ENCODE measurements at places on chromosomes 2 and 18.

GRCh38 chr2:100786297-100786658 is 33.7 kb upstream of the NPAS2 start:
- peaks cover 12% of the 10 kb centered on the region for H3K27me3 ChIP-seq
- no peak for DNase-seq
- H3K4me1 ChIP-seq = no peaks in the 10 kb centered on the region
- H3K27ac ChIP-seq = no peak overlapping the region
- H3K4me3 ChIP-seq = no peak overlapping the region

- no peak overlapping the region for H3K4me3 ChIP-seq
- H3K36me3 ChIP-seq = peaks cover 3% of the 10 kb centered on the region
- H3K27ac ChIP-seq = no peak overlapping the region
- no peak for DNase-seq
Measured at GRCh38 chr2:83340424-83340823, 1118.7 kb downstream of the SUCLG1 start.

GRCh38 chr2:99404797-99405669 is 67.8 kb downstream of the EIF5B start:
- no peak overlapping the region for H3K4me3 ChIP-seq
- DNase-seq = no peak
- no peaks in the 10 kb centered on the region for H3K27me3 ChIP-seq
- peaks cover 30% of the 10 kb centered on the region for H3K36me3 ChIP-seq

GRCh38 chr2:9836517-9836916 is 6.8 kb upstream of the TAF1B start:
- H3K4me3 ChIP-seq = no peak overlapping the region
- H3K4me1 ChIP-seq = no peaks in the 10 kb centered on the region
- no peak for DNase-seq
- no peaks in the 10 kb centered on the region for H3K27me3 ChIP-seq
- no peak overlapping the region for H3K27ac ChIP-seq
- peaks cover under 1% of the 10 kb centered on the region for H3K36me3 ChIP-seq

DNA sequence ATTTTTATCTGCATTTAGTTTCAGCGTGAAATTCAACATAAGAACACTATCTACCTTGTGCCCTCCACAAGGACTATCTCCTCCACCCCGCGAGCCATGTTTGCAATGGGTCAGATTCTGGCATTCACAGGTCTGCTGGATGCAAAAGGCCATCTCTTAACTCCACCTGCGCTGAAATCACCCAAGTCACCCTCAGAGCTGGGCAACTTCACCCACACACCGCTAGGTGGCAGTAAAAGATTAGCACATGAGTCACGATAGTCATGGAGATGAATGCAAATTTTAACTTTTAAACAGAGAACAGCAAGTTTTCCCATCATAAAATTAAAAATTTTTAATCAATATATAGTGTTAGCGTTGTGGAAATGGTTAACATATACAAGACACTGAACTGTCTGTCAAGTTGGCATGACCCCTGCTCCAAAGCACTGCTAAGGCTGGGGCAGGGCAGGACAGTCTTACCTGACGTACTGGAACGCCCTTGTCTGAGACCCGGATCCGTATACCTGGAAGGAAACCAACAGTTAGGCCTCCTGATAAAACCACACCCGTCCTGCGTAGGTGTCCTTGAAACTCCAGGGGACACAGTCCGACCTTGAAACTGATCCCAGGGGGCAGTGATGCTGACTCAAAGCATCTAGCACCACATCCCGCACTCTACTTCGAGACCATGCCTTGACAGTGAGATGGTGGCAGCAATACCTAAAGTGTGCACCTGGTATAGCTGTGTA is 89.6 kb downstream of the UXS1 start:
- H3K4me3 ChIP-seq = no peak overlapping the region
- H3K27ac ChIP-seq = no peak overlapping the region
- H3K36me3 ChIP-seq = peaks cover 20% of the 10 kb centered on the region

DNA sequence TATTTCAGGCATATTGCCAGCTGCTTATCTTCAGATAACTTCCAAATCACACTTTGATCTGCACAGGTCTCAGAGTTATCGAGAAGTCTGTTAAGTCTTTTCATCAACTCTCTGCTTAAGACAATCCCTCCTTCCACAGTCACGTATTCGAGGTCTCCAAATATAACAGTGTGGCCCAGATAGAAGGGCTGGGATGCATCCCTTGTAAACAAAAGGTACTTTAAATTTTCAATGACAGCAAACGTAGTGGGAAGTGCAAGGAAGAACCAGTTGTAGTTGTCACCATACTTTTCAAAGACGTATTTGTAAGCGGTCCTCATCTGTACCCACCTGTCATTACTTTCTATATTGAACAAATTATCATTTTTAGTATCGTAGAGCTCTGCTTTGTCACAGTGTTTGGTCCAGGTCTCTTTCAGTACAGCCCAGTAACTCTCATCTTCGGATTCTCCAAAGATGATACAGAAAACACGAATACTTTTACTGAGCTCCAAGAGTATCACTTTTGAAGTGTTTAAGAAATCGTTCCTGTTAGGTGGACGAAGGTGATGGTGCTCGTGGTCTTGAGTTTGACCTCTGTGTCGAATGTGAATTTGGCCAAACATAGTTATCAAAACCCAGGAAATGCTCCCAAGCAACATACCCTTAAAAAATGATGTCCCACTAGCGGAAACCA is 445 bp downstream of the C1GALT1C1L start:
- H3K27me3 ChIP-seq = peaks cover 41% of the 10 kb centered on the region
- peak overlapping the region; percentile 29 for H3K4me3 ChIP-seq
- DNase-seq = no peak
- H3K4me1 ChIP-seq = peaks cover 6% of the 10 kb centered on the region
- H3K27ac ChIP-seq = no peak overlapping the region
